ENCODE measurements at places on chromosomes 4 and X.

DNA sequence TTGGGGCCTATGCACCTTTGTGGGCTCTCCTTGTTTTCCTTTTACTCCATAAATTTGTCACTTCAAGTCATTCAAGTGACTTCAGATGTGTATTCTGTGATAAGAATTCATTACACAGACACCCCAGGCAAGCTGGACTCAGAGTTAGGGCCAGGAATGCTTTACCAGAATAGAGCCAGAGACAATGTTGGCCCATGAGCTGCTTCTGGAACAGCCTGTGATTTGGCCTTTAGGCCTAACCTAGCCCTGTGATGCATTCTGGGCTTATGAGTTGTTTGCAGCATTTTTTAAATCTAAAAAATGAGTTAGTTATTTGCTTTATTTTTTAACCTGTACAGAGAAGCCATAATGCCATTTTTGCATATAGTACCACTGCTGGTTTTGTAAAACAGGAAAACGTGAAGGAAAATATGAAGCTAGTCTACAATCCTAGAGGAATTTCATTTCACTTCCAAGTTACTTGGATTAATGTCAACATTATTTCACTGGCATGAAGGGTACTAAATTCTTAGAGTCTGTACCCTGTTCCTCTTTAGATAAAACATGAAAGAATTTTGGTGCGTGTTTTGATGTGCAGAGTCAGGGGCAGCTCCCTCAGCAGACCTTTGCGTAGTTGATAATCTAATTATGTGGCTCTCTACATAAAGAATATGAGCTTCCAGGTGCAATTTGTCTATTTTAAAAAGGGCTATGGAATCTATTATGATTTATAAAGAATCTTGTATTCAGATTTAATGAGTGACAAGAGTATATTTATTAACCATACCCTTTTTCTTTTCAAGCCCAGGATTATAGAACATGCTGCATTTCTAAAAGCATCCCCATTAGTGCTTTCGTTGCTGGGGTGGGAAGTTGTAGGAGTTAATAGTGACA is 84.7 kb downstream of the ARHGAP10 start:
- no peak for DNase-seq

GRCh38 chrX:51461053-51462044 is 35.0 kb downstream of the NUDT11 start:
- DNase-seq, result no peak

DNA sequence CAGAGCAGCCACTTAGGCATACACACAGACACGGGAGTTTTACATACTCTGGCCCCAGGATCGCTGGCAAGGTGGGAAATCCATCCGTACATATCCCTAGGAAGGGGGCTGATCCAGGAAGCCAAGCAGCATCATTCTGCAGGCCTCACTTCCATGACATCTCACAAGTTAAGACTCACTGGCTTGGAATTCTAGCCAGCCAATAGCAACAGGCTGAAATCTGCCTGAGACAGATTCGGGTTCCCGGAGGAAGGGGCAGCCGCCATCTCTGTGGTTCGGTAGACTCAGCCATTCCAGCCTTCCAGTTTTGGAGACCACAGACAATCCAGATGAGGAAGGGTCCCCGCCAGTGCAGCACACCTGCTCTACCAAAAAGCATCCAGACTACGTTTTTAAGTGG is 31.3 kb downstream of the SOWAHB start:
- no peak for DNase-seq

DNA sequence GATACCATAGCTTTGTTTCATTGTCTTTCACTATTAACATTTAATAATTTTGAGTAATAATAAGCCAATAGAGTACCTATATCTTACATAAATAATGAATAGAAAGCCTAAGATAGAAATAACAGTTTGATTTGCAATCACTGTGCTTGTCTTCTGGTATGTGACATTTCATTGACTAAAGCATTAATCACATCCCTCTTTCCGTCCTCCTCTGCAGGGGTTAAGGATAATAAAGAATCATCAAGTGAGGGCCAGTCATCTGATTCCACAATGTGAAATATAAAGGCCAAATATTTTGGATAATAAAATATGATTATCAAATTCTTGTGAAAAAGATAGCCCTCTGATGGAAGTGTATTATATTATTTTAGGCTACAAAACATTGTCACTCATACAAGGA is 2073.4 kb downstream of the ARAP2 start:
- no peak for DNase-seq

GRCh38 chr4:119184128-119184527 is 28.4 kb upstream of the USP53 start:
- no peak for DNase-seq

GRCh38 chrX:154603438-154604430 is 15.3 kb downstream of the CTAG1B start:
- DNase-seq, result no peak

- no peak for DNase-seq
Observed at GRCh38 chrX:69366183-69366582, 137.9 kb upstream of the NALF2 start.

DNA sequence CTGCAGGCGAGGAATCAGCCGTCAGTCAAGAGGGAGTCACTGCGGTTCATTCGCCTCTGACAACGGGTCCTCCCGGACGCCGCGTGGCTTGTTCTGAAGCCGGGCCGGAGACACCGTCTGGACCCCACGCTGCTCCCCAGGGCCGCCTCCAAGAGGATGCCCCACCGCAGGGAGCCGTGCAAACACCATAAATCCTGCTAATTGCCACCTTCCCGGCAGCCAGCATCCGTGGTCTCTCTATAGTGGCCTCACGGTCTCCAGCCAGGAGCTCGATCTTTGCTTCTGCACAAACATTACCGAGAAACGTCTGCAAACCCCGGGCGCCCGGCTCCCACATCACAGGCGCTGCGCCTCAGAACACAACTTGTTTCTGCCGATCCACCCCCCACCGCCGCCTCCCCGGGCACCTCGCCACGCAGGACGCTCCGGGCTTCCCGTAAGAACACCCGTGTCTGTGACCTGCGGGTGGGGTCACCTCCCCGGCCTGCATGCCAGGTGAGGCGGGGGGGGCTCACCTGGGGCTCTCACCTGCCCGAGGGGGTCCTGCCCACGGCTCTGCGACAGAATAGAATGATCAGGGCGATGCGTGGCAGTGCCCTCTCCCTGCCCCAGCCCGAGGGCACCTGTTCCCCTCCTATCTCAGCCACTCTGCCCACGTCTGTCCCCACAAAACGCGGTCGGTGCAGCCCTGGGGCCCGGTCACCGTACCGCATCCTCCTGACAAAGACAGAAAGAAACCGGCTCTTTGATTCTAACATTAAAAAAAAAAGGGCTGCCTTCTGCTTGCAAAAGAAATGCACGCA is 32.4 kb upstream of the PPP2R3B start:
- DNase-seq, result no peak

- DNase-seq, result no peak
Observed at GRCh38 chrX:124289443-124289842, 43.0 kb upstream of the TEX13D start.

DNA sequence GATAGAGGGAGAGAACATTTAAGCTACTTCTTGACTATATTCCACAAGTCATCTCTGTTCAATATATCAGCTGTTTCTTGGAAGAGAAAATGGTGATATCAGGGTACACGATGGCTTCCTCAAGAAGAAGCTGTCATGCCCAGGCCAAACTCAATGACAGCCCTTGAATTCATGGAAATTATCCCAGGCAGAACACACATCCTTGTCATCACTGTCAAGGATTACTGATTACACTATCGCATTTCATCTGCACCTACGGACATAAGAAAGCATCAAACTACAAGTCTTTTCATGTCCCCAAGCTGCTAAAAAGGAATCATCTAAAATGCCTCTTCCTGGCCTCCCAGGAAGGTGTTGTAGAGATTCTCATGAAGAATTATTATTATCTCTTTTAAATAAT is 165.2 kb upstream of the SLC7A11 start:
- DNase-seq, result no peak

DNA sequence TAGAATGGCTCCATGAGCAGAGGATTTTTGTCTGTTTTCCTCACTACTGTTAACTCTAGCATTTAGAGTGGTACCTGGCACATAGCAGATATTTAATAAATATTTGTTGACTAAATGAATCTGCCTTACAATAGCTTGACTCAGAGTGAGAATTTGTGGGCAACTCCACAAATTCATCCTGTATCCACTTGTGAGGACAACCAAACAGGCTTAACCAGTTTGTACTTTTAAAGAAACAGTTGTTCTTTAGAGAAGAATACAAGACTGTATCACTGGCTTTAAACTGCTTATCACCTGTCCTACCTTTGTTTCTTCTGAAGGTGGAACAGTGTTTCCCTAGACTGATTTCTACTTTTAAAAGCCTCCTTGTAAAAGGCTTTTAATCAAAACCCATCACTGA is 141.3 kb upstream of the SH3RF1 start:
- no peak for DNase-seq

GRCh38 chr4:147325571-147325981 is 155.3 kb upstream of the EDNRA start:
- DNase-seq, result no peak

DNA sequence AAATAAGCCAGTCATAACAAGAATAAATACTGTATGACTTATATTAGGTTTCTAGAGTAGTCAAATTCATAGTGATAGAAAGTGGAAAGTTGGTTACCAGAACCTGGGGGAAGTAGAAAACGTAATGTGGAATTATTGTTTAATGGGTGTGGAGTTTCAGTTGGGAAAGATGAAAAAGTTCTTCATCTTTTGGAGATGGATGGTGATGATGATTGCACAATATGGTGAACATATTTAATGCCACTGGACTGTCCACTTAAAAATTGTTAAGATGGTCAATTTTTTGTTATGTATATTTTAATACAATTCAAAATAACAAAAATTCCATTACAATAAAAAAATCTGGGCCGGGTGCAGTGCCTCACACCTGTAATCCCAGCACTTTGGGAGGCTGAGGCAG is 289.6 kb downstream of the ZIC3 start:
- DNase-seq, result no peak

GRCh38 chr4:39614487-39615162 is 24.0 kb downstream of the SMIM14 start:
- no peak for DNase-seq

DNA sequence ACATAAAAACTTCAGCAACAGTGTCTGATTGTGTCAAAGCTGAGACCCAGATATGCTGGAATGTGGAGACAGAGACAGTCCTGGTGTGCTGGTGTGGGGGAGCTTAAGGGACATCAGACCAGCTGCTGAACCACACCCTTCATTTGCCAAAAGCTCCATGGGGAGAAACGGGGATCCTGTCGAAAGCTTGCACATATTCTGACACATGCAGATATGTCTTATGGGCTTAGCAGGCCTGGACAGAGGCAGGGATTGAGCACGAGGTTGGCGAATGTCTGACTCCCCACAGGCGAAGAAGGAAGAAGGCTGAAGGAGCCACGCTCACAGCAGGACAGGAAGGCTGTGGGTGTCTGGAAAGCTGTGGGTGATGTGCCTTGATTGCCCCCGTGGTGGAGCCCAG is 72.1 kb upstream of the ACSL1 start:
- DNase-seq, result no peak

DNA sequence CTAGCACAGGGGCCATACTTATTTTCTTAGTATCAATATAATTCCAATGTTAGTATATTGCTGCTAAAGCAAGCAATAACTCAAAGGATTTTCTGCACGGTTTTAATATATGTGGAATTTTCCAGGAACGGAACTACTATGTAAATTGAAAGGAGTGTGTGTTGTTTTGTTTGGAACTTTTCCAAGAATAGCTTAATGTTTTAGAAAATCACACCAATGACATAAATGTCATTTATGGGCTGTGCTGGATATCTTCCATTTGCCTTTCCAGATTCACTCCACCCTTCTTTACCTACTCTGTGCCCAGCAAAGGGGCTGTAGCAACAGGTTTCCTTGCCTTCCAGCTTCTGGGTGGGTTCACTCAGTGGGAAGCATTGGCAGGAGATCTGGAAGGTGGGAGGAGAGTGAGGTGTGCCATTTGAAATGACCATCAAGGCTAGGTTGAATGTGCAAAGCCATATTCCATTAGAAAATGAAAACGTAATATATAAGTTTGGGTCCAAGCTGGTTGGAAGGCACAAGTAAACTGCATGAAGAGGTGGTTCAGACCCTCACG is 25.2 kb upstream of the ZFX start:
- DNase-seq, result no peak
